ENCODE measurements at places on chromosomes 7 and 10. TPM values are rescaled to one million over a fixed set of nuclear protein-coding genes. Genes with fewer than 3 reads are reported as not detected.

GRCh38 chr10:37640301-37640700 lies 217.1 kb downstream of the ZNF248 start:
- H3K27me3 ChIP-seq = no peaks in the 10 kb centered on the region
- no peak for DNase-seq
- H3K4me1 ChIP-seq = no peaks in the 10 kb centered on the region
- H3K27ac ChIP-seq = no peak overlapping the region
- H3K4me3 ChIP-seq = no peak overlapping the region
- H3K36me3 ChIP-seq = no peaks in the 10 kb centered on the region

- DNase-seq = no peak
- no peak overlapping the region for H3K27ac ChIP-seq
- no peaks in the 10 kb centered on the region for H3K4me1 ChIP-seq
- no peaks in the 10 kb centered on the region for H3K27me3 ChIP-seq
- no peaks in the 10 kb centered on the region for H3K36me3 ChIP-seq
- H3K4me3 ChIP-seq = no peak overlapping the region
These were observed 53.7 kb upstream of the TMEM248 start for GRCh38 chr7:66867198-66867790.

DNA sequence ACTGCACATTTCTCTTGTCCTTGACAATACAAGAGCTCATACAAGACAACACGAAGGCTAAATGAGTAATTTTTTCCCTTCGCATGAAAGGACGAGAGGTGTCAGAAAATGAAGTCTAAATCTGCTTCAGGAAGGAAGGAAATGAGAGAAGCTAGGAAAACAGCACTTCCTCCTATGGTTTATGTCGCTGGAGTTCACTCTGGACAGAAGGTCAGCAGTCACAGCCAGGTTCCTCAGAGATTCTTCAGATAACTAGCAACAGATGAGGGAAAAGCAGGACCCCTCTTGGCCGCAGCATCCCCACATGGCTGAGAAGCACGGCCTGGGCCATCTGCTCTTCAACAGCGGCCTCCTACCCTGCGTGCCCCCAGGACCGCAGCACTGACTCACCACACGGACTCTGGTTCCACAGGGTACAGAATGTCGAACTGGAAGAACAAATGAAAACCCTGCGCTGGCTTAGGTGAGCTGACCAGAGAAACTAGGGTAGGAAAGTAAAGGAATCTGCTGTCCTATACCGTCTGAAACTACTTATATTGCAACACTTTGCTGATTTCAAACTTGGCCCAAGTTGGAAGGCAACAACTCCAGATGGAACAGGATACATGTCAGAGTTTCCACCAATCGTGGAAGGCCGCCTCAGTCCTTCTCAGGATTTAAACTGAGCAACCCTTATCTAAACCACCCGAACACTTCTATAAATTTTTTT lies 26.3 kb downstream of the DNMBP start:
- no peak overlapping the region for H3K4me3 ChIP-seq
- no peaks in the 10 kb centered on the region for H3K36me3 ChIP-seq
- DNase-seq = no peak
- peaks cover 45% of the 10 kb centered on the region for H3K4me1 ChIP-seq
- no peaks in the 10 kb centered on the region for H3K27me3 ChIP-seq

DNA sequence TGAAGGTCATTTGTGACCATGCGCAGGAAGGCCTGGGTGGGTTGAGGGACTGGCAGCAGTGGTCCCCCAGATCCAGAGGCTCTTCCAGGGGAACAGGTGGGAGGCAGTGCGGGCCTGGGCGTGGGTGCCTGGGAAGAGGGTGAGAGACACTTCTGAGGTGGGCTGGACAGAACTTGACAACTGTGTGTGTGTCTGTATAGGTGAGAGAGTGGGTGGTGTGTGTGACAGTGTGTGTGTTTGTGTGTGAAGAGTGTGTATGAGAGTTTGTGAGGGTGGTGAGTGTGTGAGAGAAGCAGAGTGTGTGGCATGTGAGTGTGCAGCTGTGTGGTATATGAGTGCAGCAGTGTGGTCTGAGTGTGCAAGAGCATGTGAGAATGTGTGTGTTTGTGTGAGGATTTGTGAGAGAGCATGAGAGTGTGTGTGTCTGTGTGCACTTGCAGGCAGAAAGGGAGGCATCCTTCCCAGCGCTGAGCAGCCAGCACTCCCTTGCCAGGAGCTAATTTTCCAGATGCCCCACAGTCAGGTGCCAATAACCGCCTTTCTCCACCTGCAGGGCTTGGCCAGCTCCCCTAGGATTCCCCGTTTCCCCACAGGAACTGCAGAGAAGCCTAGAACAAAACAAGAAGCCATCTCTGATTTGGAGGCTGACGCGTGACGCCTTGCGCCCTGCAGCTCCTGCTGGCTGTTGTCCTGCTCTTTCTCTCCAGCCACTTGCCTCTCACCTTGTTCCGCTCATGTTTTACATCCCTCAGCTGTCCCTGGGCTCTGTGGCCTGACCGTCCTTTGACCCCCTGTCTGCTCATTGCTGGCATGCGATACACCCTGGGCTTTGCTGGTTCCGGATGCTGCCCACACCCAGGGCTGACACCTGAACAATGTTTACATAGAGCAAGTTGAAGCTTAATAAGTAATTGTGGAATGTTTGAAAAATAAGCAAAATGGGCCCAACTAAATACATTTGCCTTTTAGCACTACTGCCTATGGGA lies 88.0 kb downstream of the TMEM178B start:
- no peaks in the 10 kb centered on the region for H3K36me3 ChIP-seq
- H3K4me1 ChIP-seq = no peaks in the 10 kb centered on the region
- no peak overlapping the region for H3K4me3 ChIP-seq
- H3K27ac ChIP-seq = no peak overlapping the region

DNA sequence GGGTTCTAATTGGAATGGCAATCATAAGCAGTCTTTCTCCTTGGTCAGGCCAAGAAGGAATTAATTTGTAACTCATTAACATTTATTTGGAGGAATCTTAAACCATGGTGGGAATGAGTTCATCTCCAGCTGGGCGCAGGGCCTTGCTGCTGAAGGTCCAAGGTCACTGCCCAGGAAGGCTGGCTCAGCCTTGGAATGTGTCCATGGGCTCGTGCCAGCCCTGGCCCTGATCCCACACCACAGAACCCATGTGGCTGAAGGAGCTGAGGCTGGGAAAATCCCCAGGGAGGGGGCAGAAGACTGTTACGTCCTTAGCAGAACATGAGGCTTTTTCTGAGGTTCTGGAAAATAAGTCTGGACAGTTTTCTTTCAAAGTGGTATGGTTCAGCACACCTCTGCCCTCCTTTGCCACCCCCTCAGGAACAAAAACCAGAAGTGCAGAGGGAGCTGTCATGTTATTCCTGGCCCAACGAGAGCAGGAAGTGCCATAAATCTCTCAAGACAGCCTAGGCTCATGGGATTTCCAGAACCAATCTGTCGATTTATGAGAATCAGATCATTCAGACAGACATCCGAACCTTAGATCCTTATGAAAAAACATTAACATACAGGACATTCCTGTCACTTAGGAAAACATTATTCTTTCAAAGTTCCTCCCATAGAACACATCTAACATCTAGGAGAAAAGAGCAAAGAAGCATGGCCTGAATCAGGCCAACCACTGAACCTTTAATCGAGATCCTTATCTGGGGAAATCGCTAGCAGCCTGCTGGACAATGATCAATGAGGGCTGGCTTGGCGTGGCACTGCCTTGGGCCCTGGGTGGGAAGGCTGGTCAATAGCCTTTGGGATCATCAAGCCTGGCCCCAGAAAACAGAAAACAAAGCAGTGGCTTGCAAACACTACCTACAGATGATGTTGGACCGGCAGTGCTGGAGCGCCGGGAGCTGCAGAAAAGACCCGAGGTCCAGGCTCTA lies 134.3 kb downstream of the TAX1BP1 start:
- H3K27me3 ChIP-seq = no peaks in the 10 kb centered on the region
- H3K4me1 ChIP-seq = peaks cover 13% of the 10 kb centered on the region

DNA sequence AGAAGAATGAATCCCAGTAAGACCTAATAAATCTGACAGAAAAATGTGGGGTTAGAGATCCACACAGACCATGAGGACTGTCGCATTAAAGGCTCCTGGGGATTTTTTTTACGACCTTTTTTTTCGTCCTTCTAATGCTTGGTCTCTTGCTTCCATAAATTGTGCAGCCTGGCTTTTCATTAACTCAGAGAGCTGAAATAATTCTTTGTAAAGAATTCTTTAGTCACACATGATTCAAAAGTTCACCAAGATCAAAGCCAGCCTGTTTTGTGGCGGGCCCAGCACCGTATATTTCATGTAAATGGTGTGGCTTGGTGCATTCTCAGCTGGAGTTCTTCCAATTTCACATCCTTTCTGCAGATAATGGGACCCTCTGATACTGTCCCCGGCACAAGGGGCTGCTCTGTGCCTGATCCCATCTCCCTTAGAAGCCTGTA lies 206.6 kb upstream of the BMPER start:
- H3K36me3 ChIP-seq = no peaks in the 10 kb centered on the region
- H3K4me1 ChIP-seq = peaks cover 30% of the 10 kb centered on the region
- H3K27me3 ChIP-seq = no peaks in the 10 kb centered on the region
- peak; percentile 16 for DNase-seq

MXI1 gene
- total RNA-seq = 56.9 TPM

DNAJC12 gene
- 2.0 TPM for total RNA-seq

RAB19 gene
- 87.9 TPM for total RNA-seq

SUN3 gene
- total RNA-seq = not detected

Measured in transverse colon (tissue), 4 donors.